Stimulated activated CD4-positive, alpha-beta T cell treated with anti-CD3 and anti-CD28 coated beads, Interleukin-1b, Interleukin-23, amount 100 ng/mL, for 48 hours (primary cell): ENCODE measurements at places on chromosomes 13 and 19.

GRCh38 chr19:42131149-42132029, 857 bp downstream of the POU2F2 start:
- no peak for DNase-seq

DNA sequence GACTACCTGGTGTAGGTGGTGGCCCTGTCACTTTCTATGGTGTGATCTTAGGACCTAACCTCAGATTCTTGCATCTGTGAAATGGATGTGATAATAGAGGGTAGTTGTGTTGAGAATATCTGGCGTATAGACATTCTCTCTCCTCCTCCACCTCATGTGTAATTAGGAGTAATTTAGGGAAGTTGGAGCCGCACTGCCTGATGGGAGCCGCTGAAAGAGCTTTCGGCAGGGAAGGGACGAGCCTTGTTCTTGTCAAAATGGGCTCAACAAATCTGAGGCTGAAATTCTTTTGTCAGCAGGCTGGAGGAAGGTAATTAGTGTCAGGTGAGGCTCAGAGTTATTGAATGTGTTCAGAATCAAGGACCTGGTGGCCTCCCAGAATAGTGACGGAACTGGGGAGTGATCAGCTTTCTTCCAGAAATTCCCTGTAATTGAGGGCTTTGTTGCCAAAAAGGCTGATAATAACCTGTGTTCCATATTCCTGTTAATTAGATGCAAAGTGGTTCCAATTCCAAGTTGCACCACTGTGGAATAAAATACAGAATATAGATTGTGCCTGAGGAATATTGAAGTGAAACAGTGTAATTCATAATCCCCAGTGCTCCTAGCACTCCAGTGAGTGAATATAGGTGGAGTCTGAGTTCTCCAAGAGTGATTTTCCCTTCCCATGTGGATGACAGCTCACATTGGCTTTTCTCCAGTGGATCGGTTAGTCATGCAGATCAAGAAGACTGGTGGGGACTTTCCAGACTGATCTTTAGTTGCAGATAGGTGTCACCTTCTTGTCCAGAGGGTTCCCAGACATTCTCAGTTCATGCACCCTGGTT, 47.5 kb downstream of the SPATA13 start:
- no peak for DNase-seq

GRCh38 chr13:49546561-49546960, 38.8 kb downstream of the RCBTB1 start:
- DNase-seq, result no peak

DNA sequence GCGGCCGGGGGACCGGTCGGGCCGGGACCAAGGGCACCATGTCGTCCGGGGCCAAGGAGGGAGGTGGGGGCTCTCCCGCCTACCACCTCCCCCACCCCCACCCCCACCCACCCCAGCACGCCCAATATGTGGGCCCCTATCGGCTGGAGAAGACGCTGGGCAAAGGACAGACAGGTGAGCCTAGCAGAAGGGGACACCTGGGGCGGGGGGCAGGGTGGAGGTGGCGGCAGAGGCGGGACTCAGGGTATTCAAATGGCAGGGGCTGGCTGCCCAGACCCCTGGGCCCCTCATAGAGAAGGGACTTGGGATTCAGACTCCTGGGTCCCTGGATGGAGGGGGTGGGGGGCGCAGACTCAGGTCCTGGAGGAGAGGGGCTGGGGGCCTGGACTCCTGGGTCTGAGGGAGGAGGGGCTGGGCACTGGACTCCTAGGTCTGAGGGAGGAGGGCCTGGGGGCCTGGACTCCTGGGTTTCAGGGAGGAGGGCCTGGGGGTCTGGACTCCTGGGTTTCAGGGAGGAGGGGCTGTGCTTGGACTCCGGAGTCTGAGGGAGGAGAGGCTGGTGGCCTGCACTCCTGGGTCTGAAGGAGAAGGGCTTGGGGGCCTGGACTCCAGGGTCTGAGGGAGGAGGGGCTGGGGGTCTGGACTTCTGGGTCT, 735 bp downstream of the BRSK1 start:
- no peak for DNase-seq

DNA sequence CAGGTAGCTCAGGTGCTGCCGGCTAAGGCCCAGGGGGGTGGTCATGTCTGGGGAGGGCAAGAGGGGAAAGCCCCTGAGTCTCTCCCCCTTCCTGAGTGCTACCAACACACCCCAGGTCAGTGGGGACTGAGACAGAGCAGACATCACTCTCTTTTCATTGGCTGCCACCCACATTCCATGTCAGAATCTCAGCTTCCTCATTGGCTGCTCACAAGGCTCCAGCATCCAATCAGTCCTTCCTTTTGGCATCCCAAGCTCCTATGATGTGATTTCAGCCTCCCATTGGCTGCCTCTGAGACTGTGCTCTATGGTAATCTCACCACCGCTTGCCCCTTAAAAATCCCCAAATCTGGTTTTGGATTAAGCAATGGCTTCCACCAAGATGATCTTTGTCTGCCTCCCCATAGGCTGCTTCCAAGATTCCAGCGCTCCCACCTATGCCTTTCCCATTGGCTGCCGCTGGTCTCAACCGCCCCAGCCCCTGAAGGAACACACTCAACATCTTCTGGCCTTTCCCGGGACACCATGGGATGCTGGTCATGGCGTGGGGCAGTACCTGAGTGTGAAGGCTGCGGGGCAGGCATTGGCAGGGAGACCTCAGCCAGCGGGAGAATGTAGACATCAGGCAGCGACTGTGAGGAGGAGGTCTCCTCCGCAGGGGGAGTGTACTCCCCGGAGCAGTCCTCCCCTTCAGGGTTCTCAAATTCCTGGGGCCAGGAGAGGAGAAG, 2.0 kb downstream of the LMTK3 start:
- no peak for DNase-seq

GRCh38 chr19:43789029-43789428, 8.3 kb upstream of the KCNN4 start:
- DNase-seq, result no peak

GRCh38 chr13:23599083-23599925, 29.1 kb downstream of the TNFRSF19 start:
- DNase-seq, result no peak

- peak; percentile 91 for DNase-seq
Measured at GRCh38 chr19:45641274-45642105, 2.3 kb upstream of the EML2 start.

GRCh38 chr19:10110972-10111317, 548 bp upstream of the P2RY11 start:
- no peak for DNase-seq
